ENCODE measurements at places on chromosomes 6 and 20. TPM values are rescaled to one million over a fixed set of nuclear protein-coding genes. Genes with fewer than 3 reads are reported as not detected.

- peaks cover 22% of the 10 kb centered on the region for H3K36me3 ChIP-seq
- H3K4me1 ChIP-seq, result peaks cover 28% of the 10 kb centered on the region
- H3K27me3 ChIP-seq, result no peaks in the 10 kb centered on the region
- no peak overlapping the region for H3K4me3 ChIP-seq
- no peak overlapping the region for H3K27ac ChIP-seq
- DNase-seq, result no peak
These were observed 37.3 kb downstream of the MAPK14 start for GRCh38 chr6:36064770-36065396.

- no peaks in the 10 kb centered on the region for H3K36me3 ChIP-seq
- no peak overlapping the region for H3K27ac ChIP-seq
- no peaks in the 10 kb centered on the region for H3K27me3 ChIP-seq
- H3K4me1 ChIP-seq, result no peaks in the 10 kb centered on the region
These were observed 12.2 kb downstream of the BPIFB4 start for GRCh38 chr20:33091693-33092092.

GRCh38 chr20:20568604-20569205, 143.7 kb downstream of the RALGAPA2 start:
- DNase-seq, result no peak
- no peak overlapping the region for H3K4me3 ChIP-seq
- peaks cover 5% of the 10 kb centered on the region for H3K4me1 ChIP-seq
- H3K27me3 ChIP-seq, result no peaks in the 10 kb centered on the region
- peaks cover 14% of the 10 kb centered on the region for H3K36me3 ChIP-seq

DNA sequence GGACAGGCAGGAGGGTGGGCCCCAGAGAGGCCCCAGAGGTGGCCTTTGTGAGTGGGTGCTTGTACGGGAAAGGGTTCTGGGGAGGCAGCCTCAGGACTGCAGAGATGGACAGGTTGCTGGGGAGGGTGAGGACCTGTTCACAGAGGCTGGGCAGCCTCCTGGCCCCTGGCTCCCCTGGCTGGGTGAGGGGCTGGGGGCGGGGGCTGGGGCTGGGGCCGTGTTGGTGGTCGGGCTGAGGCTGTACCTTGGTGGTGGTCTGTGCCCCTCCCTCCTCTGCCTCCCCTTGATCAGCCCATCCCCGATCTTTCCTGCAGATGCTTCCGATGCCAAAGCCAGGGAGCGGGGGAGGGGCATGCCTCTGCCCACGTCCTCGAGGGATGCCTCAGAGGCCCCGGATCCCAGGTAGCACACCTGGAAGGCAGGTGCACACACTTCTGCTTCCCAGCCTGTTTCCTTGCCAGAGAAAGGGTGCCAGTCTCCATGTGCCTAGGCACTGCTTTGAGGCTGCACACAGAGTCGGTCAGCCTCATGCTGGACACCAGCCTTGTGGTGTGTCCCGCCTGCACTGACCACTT, 4.8 kb downstream of the TCEA2 start:
- no peak overlapping the region for H3K4me3 ChIP-seq
- no peaks in the 10 kb centered on the region for H3K27me3 ChIP-seq
- peaks cover 6% of the 10 kb centered on the region for H3K36me3 ChIP-seq
- H3K4me1 ChIP-seq, result peaks cover 45% of the 10 kb centered on the region
- peak overlapping the region; percentile 87 for H3K27ac ChIP-seq

Gene FRS3
- total RNA-seq, result 5.3 TPM
